ENCODE measurements at places on chromosomes 1 and 21. TPM values are rescaled to one million over a fixed set of nuclear protein-coding genes. Genes with fewer than 3 reads are reported as not detected.

DNA sequence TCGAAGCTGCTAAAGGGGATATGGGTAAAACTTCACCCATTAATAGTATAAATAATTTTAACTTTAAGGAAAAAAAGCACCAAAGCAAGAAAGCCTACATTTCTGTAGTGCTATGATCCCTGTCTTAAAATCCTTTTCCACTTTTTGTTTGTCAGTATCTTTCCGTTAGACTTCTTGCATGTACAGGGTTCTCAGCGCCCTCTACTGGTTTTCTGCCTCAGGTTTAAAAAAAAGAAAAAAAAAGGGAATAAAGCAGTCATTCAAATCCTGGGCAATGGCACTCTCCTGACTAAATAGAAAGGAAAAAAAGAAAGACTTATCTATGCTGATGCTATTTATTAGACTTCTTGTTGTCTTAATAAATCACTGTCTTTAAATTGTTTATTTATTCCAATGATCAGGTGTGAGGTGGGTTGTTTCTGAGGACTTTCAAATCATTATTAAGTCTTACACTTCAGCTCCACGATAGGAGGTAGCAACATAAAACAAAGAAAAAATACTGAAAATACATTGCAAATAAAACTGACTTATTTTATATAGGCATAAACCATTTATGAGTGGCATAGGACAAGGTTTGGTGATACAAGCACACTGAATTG is 475.4 kb upstream of the NR5A2 start:
- peak; percentile 32 for DNase-seq

- no peak for DNase-seq
These were observed 433.1 kb downstream of the PCP4 start for GRCh38 chr21:40300300-40300699.

GRCh38 chr1:4421986-4422385 is 232.4 kb upstream of the AJAP1 start:
- DNase-seq = no peak

- DNase-seq = peak; percentile 32
These were observed 55.9 kb downstream of the SEC16B start for GRCh38 chr1:177913762-177914540.

- DNase-seq = peak; percentile 39
These were observed 5.3 kb downstream of the CBR1 start for GRCh38 chr21:36075171-36075570.

DNA sequence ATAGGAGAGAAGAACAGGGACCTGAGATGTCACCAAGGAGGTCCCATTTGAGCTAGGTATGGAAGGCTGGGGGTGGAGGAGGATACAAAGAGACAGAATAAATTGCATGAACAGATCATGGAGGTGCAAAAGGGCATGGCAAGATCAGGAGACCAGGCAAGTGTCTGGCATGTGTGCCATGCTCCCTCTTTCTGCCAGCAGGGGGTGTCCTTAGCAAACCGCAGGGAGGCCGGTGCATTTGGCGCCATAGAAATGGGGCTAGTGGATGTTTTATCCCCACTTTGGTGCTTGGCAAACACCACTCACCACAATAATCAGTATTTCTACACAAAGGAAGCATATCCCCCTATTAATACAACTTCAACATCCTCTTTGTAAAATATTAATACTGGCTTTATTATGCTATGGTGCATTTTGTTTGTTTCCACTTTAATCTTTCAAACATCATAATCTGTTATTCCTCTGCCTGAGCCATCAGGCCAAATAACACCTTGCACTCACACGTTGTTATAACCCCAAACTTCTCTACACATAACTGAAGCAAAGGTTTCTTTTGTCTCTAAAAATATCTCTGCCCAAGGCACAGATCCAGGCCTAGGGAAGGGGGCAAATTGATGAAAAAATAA is 25.9 kb downstream of the S100A6 start:
- DNase-seq = peak; percentile 19

LIN9 gene
- total RNA-seq = 4.0 TPM

DNA sequence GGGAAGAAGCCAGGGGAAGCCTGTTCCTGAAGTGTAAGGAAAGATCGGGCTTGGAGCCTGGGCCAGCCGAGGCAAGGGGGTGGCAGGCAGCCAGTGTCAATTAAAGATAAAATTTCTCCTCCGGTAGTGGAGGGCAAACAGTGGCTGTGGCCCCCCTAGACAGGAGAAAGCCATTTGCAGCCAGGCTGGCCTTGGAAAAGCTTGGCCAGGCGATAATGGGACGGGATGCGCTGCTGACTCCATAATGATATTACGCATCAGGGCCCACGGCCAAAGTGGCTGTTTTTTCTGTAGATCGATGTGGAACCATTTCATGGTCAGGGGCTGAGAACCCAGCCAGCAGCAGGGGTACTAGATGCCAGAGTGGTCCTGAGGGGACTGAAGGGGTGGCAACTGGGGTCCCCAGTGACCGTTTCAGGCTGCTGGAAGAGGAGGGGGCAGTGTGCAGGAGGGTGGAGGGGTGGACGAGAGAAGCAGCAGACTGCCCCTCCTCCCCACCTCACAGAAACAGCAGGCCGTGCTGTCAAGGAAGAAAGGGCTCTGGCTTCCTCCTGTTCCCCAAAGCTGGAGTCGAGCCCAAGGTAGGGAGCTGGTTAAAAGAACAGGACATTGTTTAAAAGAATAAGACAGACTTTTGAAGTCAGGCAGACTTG is 25.2 kb downstream of the KCNC4 start:
- DNase-seq = no peak

DYRK3 gene
- total RNA-seq = 45.4 TPM

GRCh38 chr1:246769306-246769705 is 45.1 kb downstream of the SCCPDH start:
- DNase-seq = peak; percentile 66

C8B gene
- total RNA-seq = not detected

CDC14A gene
- 2.5 TPM for total RNA-seq

GRCh38 chr1:58529284-58529683 is 17.2 kb downstream of the OMA1 start:
- DNase-seq = no peak

OVAAL gene
- not detected for total RNA-seq

STYXL2 gene
- not detected for total RNA-seq

DNA sequence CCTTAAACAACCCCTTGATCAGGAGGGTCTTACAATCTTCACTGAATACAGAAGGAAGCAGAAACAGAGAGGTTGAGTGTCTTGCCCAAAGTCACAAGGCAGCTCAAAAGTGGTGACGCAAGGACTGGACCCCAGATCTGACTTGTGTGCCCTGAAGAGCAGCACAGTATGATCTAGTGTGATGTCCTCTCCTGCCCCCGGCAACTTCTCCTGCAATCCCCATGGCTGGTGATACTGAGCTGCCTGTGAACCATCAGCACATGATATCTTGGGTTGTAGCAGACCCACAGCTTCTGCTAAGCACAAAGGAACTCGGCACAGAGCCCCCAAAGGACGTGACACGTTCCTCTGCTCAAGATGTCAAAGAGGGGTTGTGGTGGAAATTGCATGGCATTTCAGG is 51.2 kb upstream of the EDN2 start:
- DNase-seq = no peak

DNA sequence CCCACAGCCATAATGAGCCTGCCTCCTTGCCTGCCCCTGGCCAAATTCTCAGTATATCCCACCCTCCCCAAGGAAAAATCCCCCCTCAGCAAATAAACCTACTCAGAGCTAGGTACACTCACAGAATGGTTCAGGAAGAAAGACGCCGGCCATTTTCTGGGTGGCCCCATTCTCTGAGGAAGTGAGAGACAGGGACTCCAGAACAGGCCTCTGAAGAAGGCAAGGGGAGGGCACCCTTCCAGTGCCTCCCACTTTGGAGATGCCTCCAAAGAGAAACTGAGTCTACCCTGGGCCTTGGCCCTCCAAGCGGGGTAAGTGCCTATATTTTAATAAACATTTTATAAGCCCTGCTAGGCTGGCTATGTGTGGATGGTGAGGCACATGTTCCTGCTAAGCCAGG is 2.3 kb downstream of the PACC1 start:
- no peak for DNase-seq

CFHR4 gene
- not detected for total RNA-seq

USP16 gene
- 25.7 TPM for total RNA-seq

DNA sequence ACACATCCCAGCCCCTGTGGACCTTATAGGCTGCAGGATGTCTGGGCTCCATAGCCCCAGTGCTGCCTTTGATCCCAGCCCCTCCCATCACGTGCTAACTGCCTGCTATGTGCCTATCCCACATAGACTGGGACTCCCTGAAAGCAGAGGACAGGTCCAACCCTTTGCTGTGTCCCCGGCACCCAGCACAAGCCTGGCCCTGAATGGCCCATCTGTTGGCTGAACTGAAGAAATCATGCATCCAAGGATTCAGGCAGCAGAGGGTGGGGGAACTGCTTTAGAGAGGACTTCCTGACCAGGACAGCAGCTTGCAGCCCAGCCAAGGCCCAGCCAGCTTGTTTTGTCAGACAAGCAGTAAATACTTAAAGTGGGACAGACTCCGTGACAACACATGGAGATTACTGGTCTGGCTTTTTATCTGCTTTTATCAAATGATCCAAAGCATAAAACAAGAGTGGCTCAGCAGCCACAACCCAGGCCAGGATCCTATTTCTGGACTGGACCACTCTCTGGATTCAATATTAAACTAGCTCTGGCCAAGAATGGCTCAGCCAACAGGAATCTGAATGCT is 69.3 kb downstream of the GLIS1 start:
- no peak for DNase-seq

DNA sequence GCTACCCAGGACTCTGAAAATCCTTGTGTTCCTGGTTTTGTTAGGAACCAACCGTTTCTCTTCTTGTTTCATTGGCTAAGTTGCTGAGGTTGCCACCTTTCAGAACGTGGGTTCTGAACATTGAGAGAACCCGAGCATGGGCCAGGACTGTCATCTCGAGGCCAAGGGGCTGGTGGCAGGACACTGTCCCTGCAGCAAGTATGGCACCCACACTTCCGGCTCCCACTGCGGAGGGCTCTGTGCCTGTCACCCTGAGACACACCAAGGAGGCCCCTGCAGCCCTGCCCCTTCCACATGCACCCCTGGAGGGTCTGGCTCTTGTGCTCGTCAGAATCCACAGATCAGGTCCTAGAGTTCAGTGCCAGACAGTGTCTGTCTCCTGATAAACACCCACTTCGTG is 39.1 kb upstream of the LRRC3 start:
- DNase-seq = no peak

EIF2D gene
- 44.0 TPM for total RNA-seq

PLEKHA6 gene
- total RNA-seq = 4.8 TPM

GRCh38 chr1:177940682-177941081 is 29.2 kb downstream of the SEC16B start:
- no peak for DNase-seq

DNA sequence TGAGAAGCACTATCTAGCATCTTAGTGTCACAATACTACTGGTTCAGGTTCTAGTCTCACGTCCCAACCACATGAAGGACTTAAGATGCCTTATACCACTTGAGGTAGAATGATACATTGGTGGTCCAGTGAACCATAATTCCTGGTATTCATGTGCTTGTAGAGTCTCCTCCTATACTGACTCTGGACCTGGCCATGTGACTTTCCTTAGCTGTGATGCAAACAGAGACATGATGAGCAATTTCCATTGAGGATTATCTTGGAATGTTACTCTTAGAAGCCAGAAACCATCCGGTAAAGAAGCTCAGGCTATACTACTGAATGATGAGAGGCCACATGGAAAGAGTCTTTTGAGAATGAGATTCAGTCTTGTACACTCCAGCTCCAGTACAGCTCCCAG is 105.7 kb downstream of the NME7 start:
- no peak for DNase-seq

ILDR2 gene
- not detected for total RNA-seq

DNA sequence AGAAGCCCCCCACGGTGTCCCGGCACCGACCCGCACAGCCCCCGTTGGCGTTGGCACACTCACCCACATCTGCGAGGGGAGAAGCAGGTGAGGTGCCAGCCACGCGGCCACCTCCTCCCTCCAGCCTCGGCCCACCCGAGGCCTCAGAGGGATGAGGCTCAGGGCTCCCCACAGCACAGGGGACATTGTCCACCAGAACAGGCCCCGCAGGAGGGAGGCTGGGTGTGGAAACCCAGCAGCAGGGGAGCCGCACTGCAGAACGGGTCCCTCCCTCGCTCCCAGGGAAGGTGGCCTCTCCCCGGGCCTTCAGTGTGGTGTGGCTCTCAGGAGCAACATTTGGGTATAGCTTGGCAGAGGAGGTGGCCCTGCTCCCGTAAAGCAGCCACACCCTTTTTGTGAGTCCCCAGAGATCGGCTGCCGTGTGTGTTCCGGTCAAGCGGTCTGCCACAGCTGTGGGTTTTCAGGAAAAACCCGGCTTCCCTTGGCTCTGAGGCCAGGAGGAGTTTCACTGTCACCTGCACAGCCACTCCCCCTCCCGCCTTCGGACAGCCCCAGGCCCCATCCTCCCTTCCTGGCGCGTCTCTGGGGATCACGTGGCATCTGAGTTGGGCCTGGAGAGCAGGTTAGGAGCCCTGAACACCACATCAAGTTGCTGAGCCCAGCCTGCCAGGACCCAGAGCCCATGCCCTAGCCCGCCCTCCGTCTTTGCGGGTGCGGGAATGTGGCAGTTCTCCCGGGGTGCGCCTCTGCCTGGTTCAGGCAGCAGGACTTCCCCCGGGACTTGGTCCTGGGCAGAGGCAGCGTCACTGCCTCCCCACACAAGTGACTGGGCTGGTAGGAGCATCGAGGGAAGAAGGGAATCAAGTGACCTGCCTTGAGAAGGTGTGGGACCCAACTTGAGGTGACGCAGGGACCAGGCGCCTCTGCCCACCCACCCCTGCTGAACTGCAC is 64.0 kb downstream of the MEGF6 start:
- DNase-seq = no peak

LRP8 gene
- total RNA-seq = 18.5 TPM

- peak; percentile 43 for DNase-seq
These were observed 35.9 kb upstream of the CTTNBP2NL start for GRCh38 chr1:112359961-112360767.

- DNase-seq = peak; percentile 77
These were observed 19.2 kb upstream of the EVA1B start for GRCh38 chr1:36342426-36343185.

GRCh38 chr1:32289256-32289655 is 2.6 kb upstream of the HDAC1 start:
- no peak for DNase-seq

DNA sequence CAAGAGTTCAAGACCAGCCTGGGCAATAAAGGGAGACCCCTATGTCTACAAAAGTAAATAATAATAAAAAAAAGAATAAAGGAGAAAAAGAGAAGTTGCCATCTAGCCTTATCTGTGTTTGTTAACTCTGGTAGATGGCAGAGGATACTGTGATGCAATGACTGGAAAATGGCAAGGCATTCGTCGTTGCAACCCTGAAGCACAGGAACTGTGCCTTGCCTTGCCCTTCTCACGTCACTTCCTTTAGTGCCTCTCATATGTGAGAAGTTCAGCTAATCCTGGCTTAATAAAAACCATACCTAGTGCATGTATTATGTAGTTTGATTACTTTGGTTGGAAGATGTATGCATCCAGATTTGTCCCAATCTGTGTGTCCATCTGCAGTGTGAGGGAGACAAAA is 25.8 kb upstream of the PIGC start:
- no peak for DNase-seq
